Ascending aorta (tissue), 2 donors: ENCODE measurements at places on chromosomes 4 and X. TPM values are rescaled to one million over a fixed set of nuclear protein-coding genes. Genes with fewer than 3 reads are reported as not detected.

The RASL11B gene
- total RNA-seq, result not detected

The TAF9B gene
- total RNA-seq, result 7.9 TPM

The SLC26A1 gene
- total RNA-seq, result not detected

The DRD5 gene
- not detected for total RNA-seq

The MAGEE1 gene
- 4.5 TPM for total RNA-seq

The PLS3 gene
- total RNA-seq, result 155 TPM

The NPY2R gene
- not detected for total RNA-seq

DNA sequence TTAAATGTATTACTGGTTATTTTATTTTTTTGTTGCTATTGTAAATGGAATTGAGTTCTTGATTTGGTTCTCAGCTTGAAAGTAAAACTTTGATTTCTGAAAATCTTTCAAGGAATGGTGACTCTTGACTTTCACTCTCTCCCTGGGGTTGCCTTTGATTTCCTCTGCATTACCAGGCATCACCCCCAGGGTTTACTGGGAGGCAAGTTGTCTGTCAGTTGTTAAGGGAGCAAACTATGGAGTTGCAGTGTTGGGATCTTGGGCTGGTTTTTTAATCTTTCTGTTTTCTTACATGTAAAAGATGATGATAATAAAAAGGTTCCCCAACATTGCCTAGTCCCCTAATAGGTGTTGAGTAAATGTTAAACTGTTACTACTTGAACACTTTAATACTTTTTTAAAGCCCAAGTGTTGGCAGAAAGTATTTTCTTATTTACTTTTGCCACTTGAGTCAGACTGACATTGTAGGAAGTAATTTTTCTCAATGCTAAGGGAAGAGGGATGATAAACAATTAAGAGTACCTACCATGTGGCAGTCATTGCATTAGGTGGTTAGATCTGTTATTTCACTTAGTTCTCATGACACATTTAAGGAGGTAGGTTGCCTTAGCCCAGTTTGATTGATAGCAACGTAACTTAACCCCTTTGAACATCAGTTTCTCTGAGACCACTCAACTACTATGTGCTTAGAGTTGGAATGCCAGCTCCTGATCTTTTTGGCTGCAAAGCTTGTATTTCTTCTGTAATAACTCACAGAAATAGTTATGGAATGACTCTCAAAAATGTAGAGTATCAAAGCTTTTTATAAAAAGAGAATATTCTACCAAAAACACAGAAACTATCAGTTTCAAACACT is 67.1 kb downstream of the DCLK2 start:
- no peaks in the 10 kb centered on the region for H3K36me3 ChIP-seq
- H3K27ac ChIP-seq, result no peak overlapping the region
- no peaks in the 10 kb centered on the region for H3K27me3 ChIP-seq
- H3K4me1 ChIP-seq, result peaks cover 29% of the 10 kb centered on the region
- no peak overlapping the region for H3K4me3 ChIP-seq

- H3K27ac ChIP-seq, result no peak overlapping the region
- no peaks in the 10 kb centered on the region for H3K27me3 ChIP-seq
- H3K36me3 ChIP-seq, result no peaks in the 10 kb centered on the region
- H3K4me1 ChIP-seq, result no peaks in the 10 kb centered on the region
Observed at GRCh38 chr4:184349283-184350039, 124.9 kb downstream of the IRF2 start.

- H3K27ac ChIP-seq, result peak overlapping the region; percentile 85
- no peak for DNase-seq
- H3K27me3 ChIP-seq, result no peaks in the 10 kb centered on the region
- no peaks in the 10 kb centered on the region for H3K36me3 ChIP-seq
- H3K4me1 ChIP-seq, result peaks cover 34% of the 10 kb centered on the region
- H3K4me3 ChIP-seq, result peak overlapping the region; percentile 64
Observed at GRCh38 chr4:88821522-88821921, 123.9 kb upstream of the NAP1L5 start.

- H3K36me3 ChIP-seq, result no peaks in the 10 kb centered on the region
- DNase-seq, result no peak
- no peak overlapping the region for H3K27ac ChIP-seq
- no peak overlapping the region for H3K4me3 ChIP-seq
- H3K4me1 ChIP-seq, result no peaks in the 10 kb centered on the region
Observed at GRCh38 chr4:171025776-171026175, 787.4 kb upstream of the GALNTL6 start.

- H3K4me1 ChIP-seq, result no peaks in the 10 kb centered on the region
- no peaks in the 10 kb centered on the region for H3K36me3 ChIP-seq
- no peak overlapping the region for H3K4me3 ChIP-seq
Observed at GRCh38 chr4:38621028-38621684, 42.8 kb upstream of the KLF3 start.

DNA sequence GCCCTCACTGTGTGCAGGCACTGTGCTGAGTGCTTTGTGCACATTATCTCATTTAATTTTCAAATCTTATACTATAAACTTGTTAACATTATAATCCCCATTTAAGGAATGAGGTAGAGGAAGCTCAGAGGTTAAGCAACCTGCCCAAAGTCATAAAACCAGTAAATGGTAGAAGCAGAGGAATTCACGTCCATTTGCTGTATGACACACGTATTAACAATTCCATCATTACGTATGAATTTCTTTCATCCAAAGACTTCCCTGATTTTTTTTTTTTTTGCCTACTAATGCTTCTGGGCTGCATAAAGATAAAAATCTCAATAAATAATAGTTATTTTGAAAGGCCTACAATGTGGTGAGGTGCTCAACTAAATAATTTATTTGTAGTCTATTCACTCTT is 64.5 kb upstream of the H2AZ1 start:
- H3K27ac ChIP-seq, result no peak overlapping the region
- H3K4me3 ChIP-seq, result no peak overlapping the region
- no peaks in the 10 kb centered on the region for H3K27me3 ChIP-seq

- no peak overlapping the region for H3K4me3 ChIP-seq
- H3K36me3 ChIP-seq, result no peaks in the 10 kb centered on the region
- no peak for DNase-seq
- no peaks in the 10 kb centered on the region for H3K27me3 ChIP-seq
- no peak overlapping the region for H3K27ac ChIP-seq
Observed at GRCh38 chr4:103268746-103269145, 70.6 kb upstream of the CENPE start.

DNA sequence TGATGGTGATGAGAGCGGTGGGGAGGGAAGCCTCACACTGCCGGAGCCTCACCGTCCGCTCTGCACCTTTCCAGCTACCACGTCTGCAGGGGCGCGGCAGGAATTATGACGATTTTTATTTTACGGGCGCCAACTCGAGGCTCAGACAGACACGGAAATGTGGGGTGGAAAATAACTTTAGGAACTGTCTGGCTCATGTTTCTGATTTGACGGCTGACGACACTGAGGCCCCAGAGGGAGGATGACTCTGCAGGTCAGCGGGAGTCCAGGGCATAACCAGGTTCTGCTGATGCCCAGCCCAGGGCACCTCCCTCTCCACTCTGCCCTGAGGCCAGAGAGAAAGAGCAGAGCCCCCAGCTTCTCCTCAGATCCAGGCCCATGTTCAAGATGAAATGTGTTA is 43.9 kb downstream of the C4orf50 start:
- H3K36me3 ChIP-seq, result no peaks in the 10 kb centered on the region
- no peak overlapping the region for H3K27ac ChIP-seq
- no peaks in the 10 kb centered on the region for H3K27me3 ChIP-seq

DNA sequence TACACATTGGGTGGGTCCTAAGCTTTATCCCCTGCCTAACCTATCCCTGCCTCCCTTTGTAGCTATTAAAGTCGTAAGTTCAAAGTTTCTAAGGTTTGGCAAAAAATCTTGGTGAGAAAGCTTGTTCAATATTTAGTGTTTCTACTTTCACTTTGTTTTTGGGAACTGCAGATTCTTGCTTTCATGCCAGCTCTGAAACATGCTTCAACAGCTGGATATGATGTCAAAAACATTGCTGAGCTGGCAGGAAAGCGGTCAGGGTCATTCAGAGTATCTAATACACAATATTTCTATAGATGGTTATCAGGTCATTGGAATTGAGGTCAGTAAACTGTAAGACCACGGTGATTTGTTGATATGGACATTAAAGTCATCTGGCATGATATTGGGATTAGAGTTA is 19.7 kb downstream of the CENPI start:
- DNase-seq, result no peak
- H3K27me3 ChIP-seq, result no peaks in the 10 kb centered on the region
- H3K27ac ChIP-seq, result no peak overlapping the region
- H3K4me3 ChIP-seq, result no peak overlapping the region
- no peaks in the 10 kb centered on the region for H3K4me1 ChIP-seq
- no peaks in the 10 kb centered on the region for H3K36me3 ChIP-seq

DNA sequence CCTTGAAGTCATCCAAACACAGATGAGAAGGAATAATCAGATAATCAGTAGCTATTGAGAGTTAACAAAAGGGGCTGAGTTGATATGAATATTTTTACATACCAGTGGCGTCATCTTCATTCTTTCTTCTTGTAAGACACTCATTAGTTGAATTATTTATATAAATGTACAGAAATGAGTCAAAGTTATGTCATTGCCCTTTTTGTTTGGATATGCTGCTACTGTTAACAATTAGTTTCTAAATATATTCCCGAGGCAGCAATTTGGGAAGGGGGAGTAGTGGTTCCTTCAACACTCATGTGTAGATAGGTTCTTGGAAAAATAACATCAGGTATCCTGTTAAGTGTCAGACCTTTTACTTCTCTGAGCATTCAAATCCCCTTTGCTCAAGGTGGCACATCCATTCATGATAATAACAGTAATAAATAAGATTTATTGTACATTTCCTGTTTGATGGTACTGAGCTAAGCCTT is 436.6 kb downstream of the SPRY1 start:
- H3K4me3 ChIP-seq, result no peak overlapping the region
- no peaks in the 10 kb centered on the region for H3K36me3 ChIP-seq
- H3K4me1 ChIP-seq, result peaks cover 3% of the 10 kb centered on the region
- DNase-seq, result no peak
- H3K27ac ChIP-seq, result peak overlapping the region; percentile 76
- H3K27me3 ChIP-seq, result no peaks in the 10 kb centered on the region

DNA sequence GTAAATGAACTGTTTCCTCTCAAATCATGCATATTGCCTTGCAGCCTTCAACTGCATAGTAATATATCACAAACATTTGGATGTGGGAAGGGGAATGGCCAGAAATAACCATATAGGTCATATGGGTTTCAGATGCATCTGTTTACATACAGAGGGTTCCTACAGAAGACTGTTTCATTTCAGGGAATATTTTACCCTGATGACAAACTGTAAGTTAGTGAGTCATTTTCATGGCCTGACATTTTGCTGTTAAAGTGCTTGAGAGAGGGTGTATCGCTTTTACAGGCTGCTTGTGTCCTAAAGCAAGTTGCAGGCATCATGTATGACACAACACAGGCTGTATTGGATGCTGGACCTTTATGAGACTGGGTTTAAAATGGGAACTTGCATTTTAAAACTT is 25.5 kb upstream of the AMOT start:
- no peak for DNase-seq
- H3K27me3 ChIP-seq, result no peaks in the 10 kb centered on the region
- no peaks in the 10 kb centered on the region for H3K4me1 ChIP-seq
- H3K4me3 ChIP-seq, result no peak overlapping the region
- no peak overlapping the region for H3K27ac ChIP-seq
- no peaks in the 10 kb centered on the region for H3K36me3 ChIP-seq

- no peaks in the 10 kb centered on the region for H3K27me3 ChIP-seq
- H3K27ac ChIP-seq, result no peak overlapping the region
- no peaks in the 10 kb centered on the region for H3K36me3 ChIP-seq
- no peaks in the 10 kb centered on the region for H3K4me1 ChIP-seq
- no peak overlapping the region for H3K4me3 ChIP-seq
- no peak for DNase-seq
Observed at GRCh38 chr4:183919141-183919540, 14.0 kb downstream of the STOX2 start.

DNA sequence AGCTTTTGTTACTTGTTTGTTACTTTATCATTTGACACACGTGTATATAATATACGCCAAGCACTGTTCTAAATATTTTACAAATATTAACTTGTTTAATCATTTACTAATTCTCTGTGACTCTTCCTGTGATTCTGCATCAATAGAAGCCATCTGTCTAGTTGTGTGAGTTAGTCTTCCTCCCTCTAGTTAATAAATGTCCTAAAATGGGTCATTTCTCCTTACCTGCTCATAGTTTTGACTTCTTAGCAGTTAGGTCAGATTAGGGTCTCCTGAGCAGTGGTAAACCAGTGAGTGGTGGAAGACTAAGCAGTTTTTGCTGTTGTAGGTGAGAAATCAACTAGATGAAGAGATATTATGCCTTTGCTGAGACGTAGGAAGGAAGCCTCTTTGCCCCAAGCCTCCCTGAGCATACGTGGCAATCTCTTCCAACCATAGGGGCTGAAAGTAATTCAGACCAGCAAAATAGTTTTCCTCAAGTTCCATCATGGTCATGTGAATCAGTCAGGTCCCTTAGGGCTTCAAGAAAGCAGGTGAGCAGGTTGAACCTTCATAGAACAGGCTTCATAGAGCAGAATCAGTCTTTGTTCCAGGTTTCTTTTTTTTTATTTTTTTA is 38.7 kb upstream of the THOC2 start:
- no peaks in the 10 kb centered on the region for H3K27me3 ChIP-seq
- H3K36me3 ChIP-seq, result no peaks in the 10 kb centered on the region
- no peak overlapping the region for H3K27ac ChIP-seq
- DNase-seq, result no peak
- no peak overlapping the region for H3K4me3 ChIP-seq

GRCh38 chrX:111095974-111096895 is at the start of gene PAK3:
Gene PAK3 (plus strand): TSS chrX:111096191. CDS start chrX:111123104, 26,913 bp downstream.
- peak within 1 kb of the TSS; percentile 87 for H3K27ac ChIP-seq
- H3K4me1 ChIP-seq, result no peaks in the 10 kb centered on the region
- no peaks in the 10 kb centered on the region for H3K36me3 ChIP-seq
- peak; percentile 83 for DNase-seq

- DNase-seq, result no peak
- H3K4me3 ChIP-seq, result no peak overlapping the region
- no peaks in the 10 kb centered on the region for H3K36me3 ChIP-seq
- no peaks in the 10 kb centered on the region for H3K27me3 ChIP-seq
Observed at GRCh38 chr4:126890383-126890782, 742.4 kb upstream of the INTU start.

GRCh38 chr4:125682730-125683129 is 368.0 kb downstream of the FAT4 start:
- H3K4me1 ChIP-seq, result no peaks in the 10 kb centered on the region
- H3K4me3 ChIP-seq, result no peak overlapping the region
- DNase-seq, result no peak

DNA sequence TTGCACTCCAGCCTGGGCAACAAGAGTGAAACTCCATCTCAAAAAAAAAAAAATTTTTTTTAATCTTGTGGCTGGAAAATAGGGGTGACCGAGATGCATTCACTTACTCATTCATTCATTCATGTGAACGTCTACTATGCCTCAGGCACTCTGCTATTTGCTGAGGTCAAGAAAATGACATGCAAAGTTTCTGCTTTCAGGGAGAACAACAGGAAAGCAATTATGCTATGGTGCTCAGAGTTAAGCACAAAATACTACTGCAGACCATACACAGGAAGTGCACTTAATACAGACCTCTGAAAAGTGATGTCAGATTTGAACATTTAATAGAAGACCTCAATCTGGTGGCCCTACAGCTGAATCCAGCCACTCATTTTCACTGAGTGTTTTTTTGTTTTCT is 59.6 kb upstream of the DUSP21 start:
- no peak overlapping the region for H3K27ac ChIP-seq
- H3K4me3 ChIP-seq, result no peak overlapping the region
- H3K27me3 ChIP-seq, result no peaks in the 10 kb centered on the region
- H3K4me1 ChIP-seq, result no peaks in the 10 kb centered on the region
- H3K36me3 ChIP-seq, result no peaks in the 10 kb centered on the region

- DNase-seq, result no peak
- no peak overlapping the region for H3K4me3 ChIP-seq
- no peaks in the 10 kb centered on the region for H3K4me1 ChIP-seq
- H3K36me3 ChIP-seq, result no peaks in the 10 kb centered on the region
- no peak overlapping the region for H3K27ac ChIP-seq
- H3K27me3 ChIP-seq, result no peaks in the 10 kb centered on the region
Observed at GRCh38 chr4:146095091-146095690, 80.3 kb upstream of the LSM6 start.
